ENCODE measurements at places on chromosomes 12 and 14. TPM values are rescaled to one million over a fixed set of nuclear protein-coding genes. Genes with fewer than 3 reads are reported as not detected.

DNA sequence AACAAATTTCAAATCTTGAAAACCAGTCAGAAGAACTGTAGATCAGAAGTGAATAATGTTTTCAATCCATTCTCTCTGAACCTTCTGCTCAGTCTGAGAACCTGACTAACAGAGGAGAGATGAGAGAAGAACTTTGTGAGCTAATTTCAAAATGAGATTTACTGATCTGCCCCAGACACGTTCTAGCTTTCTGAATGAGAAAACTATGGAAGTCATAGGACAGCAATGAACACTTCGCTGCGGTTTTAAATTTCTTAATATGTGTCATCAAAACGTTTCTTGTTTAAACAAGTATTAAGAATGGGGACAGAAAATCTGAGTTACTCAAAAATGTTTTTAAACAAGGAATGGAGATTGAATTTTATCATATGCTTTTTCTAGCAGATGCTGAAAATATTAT, 66.6 kb upstream of the FAR2 start:
- H3K27me3 ChIP-seq, result no peaks in the 10 kb centered on the region
- no peaks in the 10 kb centered on the region for H3K36me3 ChIP-seq
- no peak overlapping the region for H3K4me3 ChIP-seq

GRCh38 chr14:93952829-93953228, 23.5 kb downstream of the ASB2 start:
- H3K27me3 ChIP-seq, result no peaks in the 10 kb centered on the region
- no peaks in the 10 kb centered on the region for H3K4me1 ChIP-seq
- no peak for DNase-seq
- H3K27ac ChIP-seq, result no peak overlapping the region
- no peaks in the 10 kb centered on the region for H3K36me3 ChIP-seq

DNA sequence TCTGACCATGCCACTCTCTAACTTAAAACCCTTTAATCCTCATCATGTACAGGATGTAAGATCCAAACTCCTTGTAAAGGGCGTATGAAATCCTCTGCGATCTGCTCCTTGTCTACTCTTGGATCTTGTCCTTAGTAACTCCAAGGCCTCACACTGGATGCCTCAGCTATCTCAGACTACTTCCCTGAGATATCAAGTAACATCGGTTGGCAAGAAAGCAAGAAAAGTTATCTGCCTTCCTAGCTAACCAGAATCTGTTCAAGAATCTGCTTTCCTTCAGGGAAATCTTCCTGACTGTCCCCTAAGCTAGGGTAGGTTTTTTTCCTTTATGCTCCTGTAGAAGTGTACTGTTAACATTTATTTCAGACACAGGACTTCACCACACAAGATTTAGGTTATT, 82.6 kb downstream of the TAOK3 start:
- H3K27ac ChIP-seq, result no peak overlapping the region
- H3K4me1 ChIP-seq, result no peaks in the 10 kb centered on the region
- no peak for DNase-seq
- no peaks in the 10 kb centered on the region for H3K36me3 ChIP-seq

GRCh38 chr14:24238123-24238522, 4.3 kb downstream of the TINF2 start:
- no peak for DNase-seq
- no peaks in the 10 kb centered on the region for H3K27me3 ChIP-seq
- no peak overlapping the region for H3K27ac ChIP-seq
- no peak overlapping the region for H3K4me3 ChIP-seq
- peaks cover 40% of the 10 kb centered on the region for H3K4me1 ChIP-seq

DNA sequence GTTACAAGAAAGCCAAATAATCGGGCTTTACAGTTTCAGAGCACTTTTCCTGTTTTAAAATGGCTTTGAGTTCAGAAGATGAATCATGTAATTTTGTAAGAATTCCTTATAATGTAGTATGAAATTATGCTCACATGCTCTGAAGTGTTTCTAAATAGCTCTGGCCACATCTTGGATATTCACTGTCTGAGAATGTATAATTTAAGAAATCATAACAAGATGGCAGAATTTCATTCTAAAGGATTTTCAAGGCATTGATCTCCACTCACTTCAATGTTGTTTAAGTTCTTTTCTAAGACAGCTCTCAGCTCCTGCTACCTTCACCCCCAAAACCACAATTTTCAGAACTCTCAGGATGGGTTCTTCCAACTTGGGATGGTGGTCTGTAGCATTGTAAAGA, 180.1 kb downstream of the DACT1 start:
- DNase-seq, result no peak
- no peaks in the 10 kb centered on the region for H3K4me1 ChIP-seq
- peaks cover 3% of the 10 kb centered on the region for H3K27me3 ChIP-seq
- H3K27ac ChIP-seq, result no peak overlapping the region

GRCh38 chr12:14986449-14986848, 13.6 kb downstream of the PDE6H start:
- no peaks in the 10 kb centered on the region for H3K27me3 ChIP-seq
- no peak overlapping the region for H3K4me3 ChIP-seq
- no peaks in the 10 kb centered on the region for H3K36me3 ChIP-seq
- no peak overlapping the region for H3K27ac ChIP-seq

DNA sequence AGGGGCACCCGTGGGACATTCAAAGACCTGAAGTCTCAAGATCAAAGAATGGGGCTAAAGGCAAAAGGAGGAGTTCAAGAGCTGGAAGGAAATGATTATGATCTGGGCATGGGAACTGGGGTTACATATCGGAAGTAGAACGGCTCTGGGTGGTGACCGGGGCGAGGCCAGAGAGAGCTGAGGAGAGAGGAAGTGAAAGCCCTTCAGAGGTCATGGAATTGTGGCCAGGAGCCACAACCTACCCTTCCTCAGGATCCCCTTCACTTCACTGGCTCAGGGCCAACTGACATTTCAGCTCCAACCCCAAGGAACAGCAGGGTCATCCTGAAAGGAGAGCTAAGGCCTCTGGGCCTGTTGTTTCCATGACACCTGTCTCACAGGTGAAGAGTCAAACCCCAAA, 57.8 kb downstream of the GALNT16 start:
- H3K4me1 ChIP-seq, result no peaks in the 10 kb centered on the region
- no peak overlapping the region for H3K4me3 ChIP-seq
- H3K36me3 ChIP-seq, result no peaks in the 10 kb centered on the region

GRCh38 chr14:65686761-65687160, 274.2 kb downstream of the FUT8 start:
- no peaks in the 10 kb centered on the region for H3K27me3 ChIP-seq
- no peak for DNase-seq
- H3K4me1 ChIP-seq, result no peaks in the 10 kb centered on the region
- H3K4me3 ChIP-seq, result no peak overlapping the region

- no peaks in the 10 kb centered on the region for H3K36me3 ChIP-seq
- H3K4me1 ChIP-seq, result no peaks in the 10 kb centered on the region
- DNase-seq, result no peak
- H3K27me3 ChIP-seq, result no peaks in the 10 kb centered on the region
Measured at GRCh38 chr12:18923721-18924120, 185.8 kb downstream of the CAPZA3 start.

DNA sequence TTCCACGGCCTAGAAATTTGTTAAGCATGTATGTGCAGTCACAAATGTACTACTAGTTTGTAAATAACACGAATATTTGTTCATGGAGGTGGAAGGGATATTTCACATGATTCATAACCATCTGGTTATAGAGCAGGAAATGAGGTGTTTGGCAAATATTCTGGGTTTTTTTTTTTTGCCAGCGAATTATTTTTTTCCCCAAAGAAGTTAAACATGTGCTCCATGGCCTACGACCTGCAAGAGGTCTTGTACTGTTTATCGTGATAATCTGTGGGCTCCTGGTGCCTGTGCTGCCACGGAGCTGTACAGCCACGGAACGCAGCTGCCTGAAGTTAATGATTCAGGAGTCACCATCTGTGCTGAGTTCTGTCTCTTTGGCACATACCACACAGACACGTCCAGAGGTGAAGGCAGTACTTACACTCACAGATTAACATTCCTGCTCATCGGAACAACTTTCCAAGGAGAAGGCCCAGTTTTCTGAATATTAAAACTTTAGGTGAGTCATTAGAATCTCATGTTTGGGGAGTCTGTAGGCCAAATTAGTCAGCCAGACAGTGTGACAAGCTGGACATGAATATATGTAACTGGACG, 156.3 kb downstream of the TMX1 start:
- no peaks in the 10 kb centered on the region for H3K36me3 ChIP-seq
- DNase-seq, result peak; percentile 99
- peak overlapping the region; percentile 42 for H3K4me3 ChIP-seq
- no peaks in the 10 kb centered on the region for H3K27me3 ChIP-seq
- peak overlapping the region; percentile 99 for H3K27ac ChIP-seq

DNA sequence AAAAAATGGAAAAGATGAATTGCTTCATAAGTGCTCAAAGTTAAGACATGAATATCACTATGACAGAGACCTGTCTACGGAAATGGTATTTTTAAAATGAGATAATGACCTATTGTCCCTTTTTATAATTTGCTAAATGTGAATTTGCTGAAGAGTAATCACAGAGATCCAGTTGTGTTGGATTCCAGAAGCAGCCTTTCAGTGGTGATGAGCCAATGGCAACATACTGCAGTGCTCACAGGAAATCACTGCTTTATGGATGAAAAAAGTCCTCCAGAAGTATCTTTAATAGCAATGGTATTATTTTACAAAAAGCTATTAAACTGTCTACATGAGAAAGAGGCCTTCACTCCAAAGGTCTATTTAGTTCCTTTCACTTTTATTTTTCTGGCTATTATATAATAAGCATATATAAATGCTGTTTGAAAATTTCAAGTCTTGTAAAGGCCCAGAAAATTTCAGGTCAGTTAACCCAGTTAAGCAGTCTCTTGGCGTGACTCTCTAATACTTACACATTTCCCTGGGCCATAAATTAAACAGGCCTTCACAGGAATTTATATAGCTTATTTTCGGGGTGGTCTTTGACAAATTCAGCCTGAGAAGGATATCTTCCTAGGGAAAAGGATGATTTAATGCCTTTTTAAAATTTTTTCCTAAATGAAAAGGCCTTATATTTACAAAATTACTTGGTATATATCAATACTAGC, 55.4 kb downstream of the KCNJ8 start:
- DNase-seq, result peak; percentile 41
- no peak overlapping the region for H3K27ac ChIP-seq
- no peak overlapping the region for H3K4me3 ChIP-seq
- no peaks in the 10 kb centered on the region for H3K27me3 ChIP-seq
- H3K36me3 ChIP-seq, result no peaks in the 10 kb centered on the region
- H3K4me1 ChIP-seq, result peaks cover 22% of the 10 kb centered on the region

DNA sequence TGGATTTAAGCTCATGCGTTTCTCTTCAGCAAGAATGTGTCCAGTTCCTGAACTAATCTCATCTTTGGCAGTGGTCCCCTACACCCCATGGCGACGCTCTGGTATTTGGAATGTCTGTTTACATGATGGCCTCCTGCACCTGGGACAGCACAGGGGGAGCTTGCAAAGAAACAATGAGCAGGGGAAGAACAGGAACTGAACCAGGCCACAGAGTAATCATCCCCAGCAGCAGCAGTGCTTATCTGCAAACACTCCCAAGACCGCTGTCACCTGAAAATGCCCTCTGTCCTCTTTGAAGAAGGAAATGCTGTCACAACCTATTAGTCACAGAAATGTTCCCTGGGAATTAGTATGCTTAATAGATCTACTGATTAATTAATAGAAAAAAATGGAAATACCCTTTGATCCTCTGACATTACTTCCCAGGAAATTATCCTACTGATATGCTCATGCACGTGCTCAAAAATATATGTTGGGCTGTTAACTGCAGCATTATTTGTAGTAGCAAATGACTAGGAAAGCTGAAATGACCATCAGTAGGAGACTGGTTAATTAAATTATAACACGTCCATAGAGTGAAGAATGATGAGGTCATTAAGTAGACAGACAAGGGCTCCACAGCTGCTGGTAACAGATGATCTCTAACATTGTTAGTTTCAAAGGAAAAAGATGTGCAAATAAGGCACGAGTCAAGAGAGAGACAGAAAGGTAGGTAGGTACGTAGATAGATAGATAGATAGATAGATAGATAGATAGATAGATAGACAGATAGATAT, 279.3 kb upstream of the FLRT2 start:
- H3K36me3 ChIP-seq, result no peaks in the 10 kb centered on the region
- peaks cover 19% of the 10 kb centered on the region for H3K4me1 ChIP-seq
- no peaks in the 10 kb centered on the region for H3K27me3 ChIP-seq
- peak; percentile 78 for DNase-seq

DNA sequence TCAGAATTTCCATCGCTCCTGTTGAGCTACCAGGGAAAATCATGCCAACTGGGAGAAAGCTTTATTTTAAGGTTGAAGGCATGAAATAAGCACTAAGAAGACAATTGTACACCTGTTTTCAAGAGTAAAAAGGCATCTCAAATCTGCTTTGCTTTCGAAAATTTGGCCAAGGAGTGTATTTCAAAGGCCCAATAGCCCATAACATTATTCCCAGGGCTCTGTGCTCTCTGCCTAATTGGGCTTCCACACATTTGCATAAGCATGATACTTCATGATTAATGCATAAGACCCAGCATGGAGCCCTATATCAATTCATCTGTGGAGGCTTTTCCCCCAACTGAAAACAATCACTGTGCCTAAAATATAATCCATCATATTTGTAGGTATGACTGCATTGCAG, 258.5 kb downstream of the NOVA1 start:
- no peaks in the 10 kb centered on the region for H3K4me1 ChIP-seq
- DNase-seq, result no peak
- no peak overlapping the region for H3K27ac ChIP-seq
- no peaks in the 10 kb centered on the region for H3K27me3 ChIP-seq
- no peak overlapping the region for H3K4me3 ChIP-seq

DNA sequence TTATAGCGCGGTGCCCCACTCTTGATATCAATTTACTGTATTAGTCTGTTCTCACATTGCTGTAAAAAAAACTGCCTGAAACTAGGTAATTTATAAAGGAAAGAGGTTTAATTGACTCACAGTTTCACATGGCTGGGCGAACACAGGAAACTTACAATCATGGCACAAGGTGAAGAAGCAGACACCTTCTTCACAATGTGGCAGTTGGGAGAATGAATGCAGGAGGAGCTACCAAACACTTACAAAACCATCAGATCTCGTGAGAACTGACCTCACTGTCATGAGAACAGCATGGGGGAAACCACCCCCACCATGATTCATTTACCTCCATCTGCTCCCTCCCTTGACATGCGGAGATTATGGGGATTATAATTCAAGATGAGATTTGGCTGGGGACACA, 42.3 kb downstream of the FBXO34 start:
- H3K4me3 ChIP-seq, result no peak overlapping the region
- H3K4me1 ChIP-seq, result peaks cover 3% of the 10 kb centered on the region
- no peaks in the 10 kb centered on the region for H3K27me3 ChIP-seq
- DNase-seq, result no peak
- H3K36me3 ChIP-seq, result no peaks in the 10 kb centered on the region
- no peak overlapping the region for H3K27ac ChIP-seq

GRCh38 chr12:107131832-107132616, 38.7 kb upstream of the CRY1 start:
- H3K27ac ChIP-seq, result no peak overlapping the region
- no peaks in the 10 kb centered on the region for H3K4me1 ChIP-seq
- DNase-seq, result peak; percentile 65
- H3K27me3 ChIP-seq, result no peaks in the 10 kb centered on the region
- H3K4me3 ChIP-seq, result no peak overlapping the region
- no peaks in the 10 kb centered on the region for H3K36me3 ChIP-seq

The COPS7A gene
- 41.1 TPM for total RNA-seq

The GRIP1 gene
- total RNA-seq, result 1.2 TPM

The OAS1 gene
- 2.9 TPM for total RNA-seq

The OTX2 gene
- total RNA-seq, result not detected

The APOLD1 gene
- total RNA-seq, result 6.0 TPM

The IRAK3 gene
- total RNA-seq, result 7.4 TPM
